Stimulated activated CD4-positive, alpha-beta T cell treated with anti-CD3 and anti-CD28 coated beads, TNF-alpha, amount 100 ng/mL, for 24 hours (primary cell): ENCODE measurements at places on chromosomes 3 and 15.
A peak's percentile ranks its signal among the peaks of the same experiment; 100 is the strongest.

GRCh38 chr3:134457376-134458074 is 28.3 kb downstream of the ANAPC13 start:
- DNase-seq: no peak

DNA sequence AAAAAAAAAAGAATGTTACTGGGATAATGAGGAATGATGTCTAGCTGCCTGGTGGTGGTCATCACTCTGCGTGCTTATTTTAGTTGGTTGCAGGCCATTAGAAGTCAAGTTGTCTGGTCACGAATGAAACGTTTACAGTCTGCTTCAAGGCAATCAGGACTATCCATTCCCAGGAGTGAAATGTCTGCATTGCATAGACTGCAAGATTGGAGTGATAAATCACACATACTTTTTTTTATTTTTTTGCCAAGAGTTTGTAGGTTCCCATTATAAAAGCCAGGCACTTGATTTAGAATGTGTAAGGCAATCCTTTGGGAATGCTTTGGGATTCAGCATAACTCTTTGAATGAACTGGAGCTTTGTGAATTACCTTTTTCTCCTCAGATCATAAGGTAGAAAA is 132.3 kb downstream of the STAC start:
- DNase-seq: no peak

GRCh38 chr3:131735116-131735515 is 232.3 kb upstream of the MRPL3 start:
- DNase-seq: no peak

DNA sequence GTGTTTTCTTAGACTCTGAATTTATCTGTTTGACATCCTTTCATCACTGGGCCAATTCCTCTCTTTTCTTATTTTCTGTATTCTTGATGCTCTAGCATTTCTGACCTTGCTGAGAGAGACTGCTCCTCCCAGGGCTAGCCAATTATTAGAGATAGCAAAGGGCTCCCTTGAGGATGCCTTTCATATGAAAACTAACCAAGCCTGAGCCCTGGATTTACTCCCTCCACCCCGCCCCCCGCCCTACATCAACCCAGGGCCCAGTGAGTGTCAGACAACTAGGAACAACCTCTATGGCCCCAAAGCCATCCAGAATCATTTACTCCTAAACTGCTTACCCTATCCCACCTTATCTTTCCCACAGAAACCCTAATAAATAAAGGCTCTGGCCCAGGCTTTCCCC is 69.7 kb upstream of the LARS2 start:
- DNase-seq: no peak

DNA sequence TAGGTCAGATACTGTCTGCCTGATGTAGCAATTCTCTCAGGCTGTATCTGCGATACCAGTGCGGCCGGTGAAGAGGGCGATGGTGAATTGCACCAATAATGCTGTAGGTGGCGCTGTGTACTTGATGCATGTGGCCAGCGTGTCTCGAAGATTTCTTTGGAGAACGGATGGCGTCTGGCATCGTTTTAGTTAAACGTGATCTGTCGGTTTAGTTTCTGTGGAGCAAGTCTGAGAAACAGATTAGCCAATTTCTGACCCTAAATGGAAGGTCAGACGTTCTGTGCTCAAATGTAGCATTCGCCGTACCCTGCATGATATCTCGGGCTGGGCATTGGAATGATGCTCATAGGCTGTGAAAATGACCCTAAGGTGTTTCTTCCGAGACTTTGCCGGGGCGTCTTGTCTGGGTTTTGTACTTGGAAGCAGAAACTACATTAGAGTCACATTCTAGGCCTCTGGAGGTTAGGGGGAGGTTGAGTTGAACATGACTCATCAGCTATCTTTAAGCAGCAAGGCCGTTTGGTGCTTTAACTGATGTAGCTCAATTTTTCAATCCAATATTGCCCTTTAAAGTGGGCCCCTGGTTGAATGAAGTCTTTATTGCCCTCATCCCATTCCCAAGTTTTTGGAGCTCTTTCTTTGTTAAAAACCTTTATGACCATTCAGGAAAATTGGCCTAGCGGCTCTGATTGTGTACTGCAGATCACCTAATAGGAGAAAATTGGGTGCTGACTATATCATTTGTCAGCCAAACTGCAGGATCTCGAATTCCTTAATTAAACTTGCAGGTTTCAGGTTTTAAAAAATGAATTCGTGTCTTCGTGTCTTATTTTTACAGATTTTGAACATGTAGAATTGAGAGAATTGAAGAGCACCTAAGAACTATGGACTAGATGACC is 80.0 kb downstream of the SQOR start:
- no peak for DNase-seq

DNA sequence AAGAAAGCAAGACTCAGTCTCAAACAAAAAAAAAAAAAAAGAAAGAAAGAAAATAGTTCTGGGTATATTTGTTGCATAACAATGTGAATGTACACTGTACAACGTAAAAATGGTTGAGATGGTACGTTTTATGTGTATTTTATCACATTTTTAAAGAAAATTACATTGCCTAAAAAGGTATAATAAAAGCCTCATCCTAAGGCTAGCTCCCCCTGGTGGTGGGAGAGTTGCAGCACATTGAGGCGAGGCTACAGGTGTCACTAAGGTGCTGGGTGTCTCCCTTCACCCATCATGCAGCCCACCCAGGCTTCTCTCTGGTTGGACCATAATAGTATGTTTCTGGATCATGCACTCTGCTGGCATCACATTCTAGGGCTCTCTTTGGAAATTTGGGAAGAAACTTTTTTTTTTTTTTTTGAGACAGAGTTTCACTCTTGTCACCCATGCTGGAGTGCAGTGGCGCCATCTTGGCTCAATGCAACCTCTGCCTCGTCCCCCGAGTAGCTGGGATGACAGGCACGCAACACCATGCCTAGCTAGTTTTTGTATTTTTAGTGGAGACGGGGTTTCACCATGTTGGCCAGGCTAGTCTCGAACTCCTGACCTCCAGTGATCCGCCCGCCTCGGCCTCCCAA is 12.4 kb upstream of the RAB11A start:
- DNase-seq: peak; percentile 75

- DNase-seq: no peak
Observed at GRCh38 chr15:69602921-69603320, 150.3 kb downstream of the RPLP1 start.

GRCh38 chr3:195543500-195544229 is 540 bp upstream of the PPP1R2 start:
- no peak for DNase-seq

DNA sequence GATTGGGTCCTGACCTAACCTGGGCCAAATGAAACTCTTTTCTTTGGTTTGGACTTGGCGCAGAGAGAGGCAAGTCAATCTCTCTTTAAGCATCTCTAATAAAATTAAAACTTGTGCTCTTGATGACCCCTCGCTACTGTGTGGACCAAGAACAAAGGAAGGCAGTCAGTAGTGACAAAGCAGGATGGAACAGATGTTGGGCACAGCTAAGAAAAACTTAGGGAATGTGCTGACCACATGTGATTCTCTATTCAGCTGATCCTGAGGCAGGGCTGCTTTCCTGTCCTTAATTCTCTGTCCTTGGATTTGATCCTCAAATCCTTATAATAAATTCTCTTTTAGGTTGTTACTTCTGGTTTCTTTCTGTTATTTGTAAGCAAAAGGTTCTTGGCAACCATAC is 259.9 kb downstream of the ZIC1 start:
- no peak for DNase-seq

- DNase-seq: no peak
Observed at GRCh38 chr3:53092942-53093341, 37.3 kb downstream of the RFT1 start.

- no peak for DNase-seq
Observed at GRCh38 chr3:108091498-108092250, 843 bp upstream of the CD47 start.

DNA sequence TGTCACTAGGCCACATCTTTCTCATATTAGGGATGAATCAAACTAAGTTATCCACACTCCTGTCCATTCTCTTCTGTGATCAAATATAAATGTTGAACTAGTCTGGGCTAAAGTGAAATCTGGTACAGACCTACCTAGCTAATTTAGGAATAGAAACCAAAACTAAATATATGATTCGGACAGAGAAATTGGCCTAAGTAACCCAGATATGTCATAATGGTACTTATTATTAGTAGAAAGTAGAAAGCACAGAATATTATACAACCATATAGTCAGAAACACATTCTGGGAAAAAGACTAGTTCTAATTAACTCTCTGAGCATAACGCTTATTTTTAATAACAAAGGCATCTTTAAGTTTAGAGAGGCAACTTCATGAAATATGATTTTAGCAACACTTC is 389.0 kb downstream of the LSAMP start:
- DNase-seq: no peak

- no peak for DNase-seq
Observed at GRCh38 chr15:46301291-46301690, 666.5 kb downstream of the SQOR start.

GRCh38 chr3:39065197-39065596 is 13.4 kb downstream of the WDR48 start:
- DNase-seq: no peak

DNA sequence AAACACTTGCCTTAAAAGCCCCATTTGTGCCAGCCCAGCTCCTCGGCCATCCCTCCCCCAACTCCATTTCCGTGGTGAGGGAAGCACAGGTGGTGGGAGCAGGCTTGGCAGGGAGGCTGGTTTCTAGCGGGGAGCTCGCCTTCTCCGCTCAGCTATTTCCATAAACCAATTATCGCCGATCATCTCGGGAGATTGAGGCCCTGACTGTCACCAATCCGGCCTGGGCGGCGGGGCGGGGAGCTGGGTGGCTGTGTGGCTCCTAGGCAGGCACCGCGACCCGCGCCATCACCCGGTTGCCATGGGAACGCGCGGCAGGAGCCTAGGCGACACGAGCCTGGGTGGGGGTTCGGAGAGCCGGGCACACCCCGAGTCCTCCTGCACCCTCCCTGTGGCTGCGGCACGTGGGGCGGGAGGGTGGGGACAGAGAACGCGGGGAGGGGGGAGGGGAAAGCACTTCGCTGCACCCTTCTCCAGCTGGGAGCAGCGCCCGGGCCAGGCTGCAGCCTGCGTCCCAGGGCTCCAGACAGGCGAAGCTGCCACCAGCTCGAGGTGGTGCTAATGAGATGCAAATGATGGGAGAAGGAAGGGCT is 9.3 kb downstream of the CCDC33 start:
- DNase-seq: no peak

GRCh38 chr3:23202203-23202920 is 765 bp upstream of the UBE2E2 start:
- DNase-seq: no peak

GRCh38 chr3:109597444-109597843 is 260.1 kb upstream of the DPPA4 start:
- DNase-seq: no peak

- no peak for DNase-seq
Observed at GRCh38 chr3:46469680-46470357, 5.1 kb upstream of the LTF start.

GRCh38 chr3:142981108-142981507 is 17.6 kb upstream of the PAQR9 start:
- no peak for DNase-seq

DNA sequence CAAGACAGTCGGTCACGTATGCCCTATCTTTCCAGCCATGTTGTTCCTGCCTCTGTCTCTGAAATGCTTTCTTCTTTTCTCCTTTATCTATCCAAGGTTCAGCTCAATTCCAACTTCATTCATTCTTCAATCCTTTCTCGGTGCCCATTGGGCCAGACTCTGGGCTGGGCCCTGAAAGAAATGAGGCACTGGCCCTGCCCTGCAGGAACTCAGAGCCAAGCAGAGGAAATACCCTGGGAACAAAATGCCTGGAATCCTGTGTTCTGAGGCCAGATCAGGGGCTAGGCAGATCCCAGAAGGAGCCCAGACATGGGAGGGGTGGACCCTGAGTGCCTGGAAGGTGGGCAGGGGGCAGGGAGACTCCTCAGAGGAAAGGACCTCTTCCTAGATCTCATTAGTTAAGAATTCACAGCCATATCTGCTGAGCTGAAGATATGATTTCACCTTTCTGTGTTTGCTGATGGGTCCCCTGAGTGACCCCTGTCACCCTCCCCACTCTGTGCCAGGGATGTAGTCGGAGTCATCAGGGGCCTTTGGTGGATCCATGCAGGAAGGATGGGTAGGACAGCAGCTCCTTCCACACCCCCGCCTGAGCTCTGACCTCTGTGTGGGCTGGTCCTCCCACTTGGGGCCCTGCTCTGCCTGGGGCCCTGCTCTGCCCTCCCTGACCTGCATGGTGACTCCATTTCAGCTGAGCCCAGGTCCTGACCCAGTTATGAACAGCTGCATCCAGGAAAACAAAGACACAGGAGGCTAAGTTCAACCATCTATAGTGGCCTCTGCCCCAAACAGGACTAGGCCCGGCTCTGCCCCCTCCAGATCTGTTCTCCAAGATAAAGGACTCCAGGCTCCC is 5.3 kb upstream of the DAPK2 start:
- no peak for DNase-seq

DNA sequence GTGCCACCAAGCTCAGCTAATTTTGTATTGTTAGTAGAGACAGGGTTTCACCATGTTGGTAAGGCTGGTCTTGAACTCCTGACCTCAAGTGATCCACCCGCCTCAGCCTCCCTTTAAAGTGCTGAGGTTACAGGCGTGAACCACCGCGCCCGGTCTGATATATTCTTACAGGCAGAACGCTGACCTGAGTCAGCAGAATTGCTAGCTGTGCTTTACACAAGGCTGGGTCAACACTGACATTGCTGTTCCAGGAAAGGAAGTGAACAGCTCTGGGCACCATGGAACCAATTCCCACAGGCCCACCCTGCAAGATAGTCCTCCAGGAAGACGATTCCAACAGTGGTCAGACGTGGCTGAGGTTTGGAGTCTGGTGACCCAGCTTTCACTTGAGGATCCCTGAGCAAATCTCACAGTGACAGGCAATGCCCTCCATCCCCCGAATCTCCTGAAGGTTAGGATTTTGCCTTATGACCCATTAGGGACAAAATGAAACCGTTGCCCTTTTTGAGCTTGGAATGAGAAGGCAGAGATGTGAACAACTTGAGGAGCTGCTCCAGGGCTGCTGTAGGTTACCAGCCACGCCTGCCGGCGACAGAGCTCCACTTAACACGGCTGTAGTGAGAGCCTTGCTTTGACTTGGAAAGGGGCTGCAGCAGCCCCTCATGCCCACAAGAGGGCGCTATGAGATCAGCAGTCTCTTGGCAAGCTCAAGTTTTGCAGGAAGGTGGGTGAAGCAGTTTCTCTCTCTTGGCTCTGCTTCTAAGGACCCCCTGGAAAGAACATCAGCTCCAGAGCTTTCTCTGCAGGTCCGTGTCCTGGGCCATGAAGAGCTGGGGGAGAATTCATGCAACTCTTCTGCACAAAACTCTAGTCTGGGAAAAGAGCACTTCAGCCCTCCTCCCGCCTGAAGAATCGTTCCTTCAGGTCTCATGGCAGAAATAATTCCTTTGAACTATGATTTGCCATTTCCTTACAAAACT is 74.1 kb downstream of the SENP2 start:
- DNase-seq: peak; percentile 64
